NCI-H69 (cell line): ENCODE measurements at places on chromosomes 7 and 10.

GRCh38 chr7:42552227-42552626 is 315.2 kb upstream of the GLI3 start:
- no peak for DNase-seq

GRCh38 chr10:129517680-129518057 is 50.6 kb downstream of the MGMT start:
- no peak for DNase-seq

- DNase-seq, result no peak
Observed at GRCh38 chr10:29420744-29421143, 131.9 kb downstream of the LYZL1 start.

- DNase-seq, result no peak
Observed at GRCh38 chr10:113084031-113084430, 134.0 kb downstream of the TCF7L2 start.

- DNase-seq, result no peak
Observed at GRCh38 chr10:7697426-7697825, 5.7 kb upstream of the ITIH2 start.

GRCh38 chr10:72597897-72598296 is 28.0 kb downstream of the MICU1 start:
- DNase-seq, result no peak

- DNase-seq, result no peak
Observed at GRCh38 chr10:64275774-64276173, 754.6 kb downstream of the REEP3 start.

GRCh38 chr10:7657552-7657951 is 9.2 kb downstream of the ITIH5 start:
- no peak for DNase-seq
